ENCODE measurements at places on chromosomes 13 and 19.

GRCh38 chr19:18440936-18441803 is 3.2 kb upstream of the ISYNA1 start:
- DNase-seq = no peak

DNA sequence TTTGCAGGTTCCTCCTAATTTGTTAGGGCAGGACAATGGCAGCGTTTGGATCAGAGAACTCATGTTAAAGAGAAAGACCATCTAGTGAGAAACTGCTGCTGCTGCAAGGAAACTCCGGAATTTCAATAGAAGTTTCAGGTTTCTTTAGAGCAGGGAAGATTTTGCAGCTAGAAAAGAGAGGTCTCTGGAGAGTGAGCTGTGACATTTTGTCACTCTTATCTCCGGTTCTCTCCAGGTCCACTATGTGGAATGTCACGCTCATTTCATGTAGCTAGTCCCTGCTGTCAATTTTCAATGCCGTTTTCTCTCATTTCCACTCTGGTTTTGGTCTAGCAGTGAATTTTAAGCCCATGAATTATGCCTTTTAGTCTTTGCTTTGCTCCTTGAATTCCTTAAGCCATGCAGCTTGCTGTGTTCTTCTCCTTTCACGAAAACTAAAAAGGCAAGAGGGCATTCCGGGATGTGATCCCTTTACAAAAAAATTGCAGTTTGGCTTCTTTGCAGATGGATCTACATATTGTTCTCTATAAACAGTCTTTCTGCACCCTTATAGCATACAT is 46.7 kb upstream of the POSTN start:
- no peak for DNase-seq

DNA sequence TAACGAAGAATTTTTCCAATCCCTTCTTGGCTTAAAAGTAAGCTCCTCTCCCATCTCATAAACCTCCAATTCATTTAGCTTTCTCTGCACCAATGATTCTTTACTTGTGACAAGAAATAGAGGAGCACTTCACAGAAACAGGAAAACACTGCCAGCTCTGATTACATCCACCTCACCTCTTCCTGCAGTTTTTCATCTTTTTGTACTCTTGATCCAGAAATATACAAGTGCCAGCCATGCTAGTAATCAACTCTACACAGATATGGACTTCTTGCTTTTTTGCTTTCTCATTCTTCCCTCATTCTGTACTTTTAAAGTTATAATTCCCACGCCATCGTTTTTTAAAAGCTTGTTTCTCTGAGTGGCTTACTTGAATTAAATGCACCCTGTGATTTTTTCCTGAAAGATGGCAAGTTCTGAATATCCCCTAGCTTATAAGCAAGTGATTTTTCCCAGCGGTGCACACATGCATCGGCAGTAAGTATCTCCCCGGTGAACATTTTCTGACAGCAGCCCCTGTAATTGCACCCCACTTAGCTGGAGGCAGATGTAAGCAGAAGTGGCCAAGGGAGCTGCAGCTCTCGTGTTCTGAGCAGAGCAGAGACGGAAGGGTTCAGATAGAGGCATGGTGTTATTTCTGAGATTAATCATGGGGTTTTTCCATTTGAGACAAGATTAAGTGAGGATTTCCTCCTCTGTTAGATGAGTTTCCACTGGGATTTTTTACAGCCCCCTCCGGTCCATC is 340.7 kb downstream of the SLC7A1 start:
- no peak for DNase-seq

- DNase-seq = no peak
Observed at GRCh38 chr13:111663505-111663904, 343.1 kb downstream of the TEX29 start.

DNA sequence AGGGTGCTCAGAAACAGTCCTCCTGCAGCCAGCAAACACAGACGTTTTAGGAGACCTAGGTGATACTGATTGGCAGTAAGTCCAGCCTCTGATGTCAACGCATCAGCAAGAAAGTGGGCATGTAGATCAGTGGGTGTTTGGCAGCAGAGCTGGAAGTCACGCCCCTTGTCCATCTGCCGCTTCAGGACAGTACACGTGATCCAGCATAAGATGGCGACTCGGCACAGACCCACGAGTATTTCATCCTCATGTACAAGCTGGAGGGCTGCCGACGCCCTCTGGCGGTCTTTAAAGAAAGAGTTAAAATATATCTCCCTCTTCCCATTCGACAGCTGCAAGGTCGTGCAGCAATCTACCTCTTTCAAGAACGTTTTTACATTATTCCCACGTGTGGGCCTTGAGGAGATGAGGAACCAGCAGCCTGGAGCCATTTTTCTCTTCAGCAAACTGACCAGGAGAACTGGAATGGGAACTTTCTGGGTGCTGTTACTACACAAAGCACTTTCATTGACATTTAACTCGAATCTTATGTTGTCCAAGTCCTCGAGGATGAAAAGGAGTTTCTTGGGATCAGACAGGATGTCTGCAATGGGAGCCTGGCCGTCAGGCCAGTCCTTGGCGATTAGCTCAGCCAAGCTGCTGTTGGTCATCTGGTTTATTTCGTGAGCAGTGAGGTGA is 22.3 kb downstream of the NLRP11 start:
- peak; percentile 92 for DNase-seq

DNA sequence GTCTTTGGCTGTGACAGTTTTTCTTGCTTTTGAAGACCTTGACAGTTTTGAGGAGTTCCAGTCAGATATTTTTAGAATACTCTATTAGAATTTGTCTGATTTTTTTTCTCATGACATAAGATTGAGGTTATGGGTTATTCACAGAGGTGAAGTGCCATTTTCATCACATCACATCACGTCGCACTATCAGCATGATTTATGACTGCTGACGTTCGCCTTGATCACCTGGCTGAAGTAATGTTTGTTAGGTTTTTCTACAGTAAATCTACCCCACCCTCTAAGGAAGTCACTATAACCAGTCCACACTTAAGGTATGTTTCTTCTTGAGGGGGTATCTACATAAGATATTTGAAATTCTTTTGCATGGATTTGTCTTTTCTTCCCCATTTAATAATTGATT is 169.7 kb downstream of the NDFIP2 start:
- no peak for DNase-seq

GRCh38 chr13:111584101-111584672 is 263.7 kb downstream of the TEX29 start:
- DNase-seq = no peak

DNA sequence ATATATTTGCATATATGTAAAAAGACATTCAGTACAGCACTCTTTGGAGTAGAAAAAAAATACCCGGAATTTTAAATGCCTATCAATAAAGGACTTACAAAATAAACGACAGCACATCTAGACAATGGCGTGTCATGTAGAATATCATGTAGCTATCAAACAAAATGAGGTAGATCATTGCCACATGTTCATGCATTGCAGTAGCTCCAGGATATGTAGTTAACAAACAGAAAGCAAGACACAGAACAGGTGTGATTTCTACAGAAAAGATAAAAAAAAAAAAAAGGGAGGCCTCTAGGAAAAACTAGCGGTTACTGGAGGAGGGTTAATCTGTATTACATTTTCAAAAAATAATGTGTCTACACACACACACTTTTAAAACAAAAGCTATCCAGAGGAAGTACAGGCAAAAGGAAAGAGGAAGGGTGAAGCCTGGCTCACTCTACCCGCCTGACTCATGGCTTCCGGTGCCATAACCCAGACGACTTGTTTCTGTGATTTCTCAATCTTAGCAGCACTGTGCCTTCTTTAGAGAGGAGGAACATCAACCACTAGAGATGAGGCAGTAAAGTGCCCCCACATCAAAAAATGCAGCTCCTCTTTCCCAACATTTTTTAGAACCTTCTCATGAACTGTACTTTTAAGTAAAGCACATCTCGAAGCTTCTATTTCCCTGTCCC is 6.9 kb downstream of the KCTD12 start:
- DNase-seq = no peak

Measured in CMK (cell line).